ENCODE measurements at places on chromosomes 6 and 20. TPM values are rescaled to one million over a fixed set of nuclear protein-coding genes. Genes with fewer than 3 reads are reported as not detected.

- H3K36me3 ChIP-seq = peaks cover 3% of the 10 kb centered on the region
- no peak for DNase-seq
- peaks cover 34% of the 10 kb centered on the region for H3K4me1 ChIP-seq
- H3K27me3 ChIP-seq = no peaks in the 10 kb centered on the region
Measured at GRCh38 chr20:51732096-51732791, 35.9 kb downstream of the ATP9A start.

GRCh38 chr6:136059308-136059707 lies 190.8 kb downstream of the MTFR2 start:
- peaks cover 3% of the 10 kb centered on the region for H3K4me1 ChIP-seq
- peak; percentile 51 for DNase-seq
- H3K4me3 ChIP-seq = no peak overlapping the region
- H3K27ac ChIP-seq = no peak overlapping the region

DNA sequence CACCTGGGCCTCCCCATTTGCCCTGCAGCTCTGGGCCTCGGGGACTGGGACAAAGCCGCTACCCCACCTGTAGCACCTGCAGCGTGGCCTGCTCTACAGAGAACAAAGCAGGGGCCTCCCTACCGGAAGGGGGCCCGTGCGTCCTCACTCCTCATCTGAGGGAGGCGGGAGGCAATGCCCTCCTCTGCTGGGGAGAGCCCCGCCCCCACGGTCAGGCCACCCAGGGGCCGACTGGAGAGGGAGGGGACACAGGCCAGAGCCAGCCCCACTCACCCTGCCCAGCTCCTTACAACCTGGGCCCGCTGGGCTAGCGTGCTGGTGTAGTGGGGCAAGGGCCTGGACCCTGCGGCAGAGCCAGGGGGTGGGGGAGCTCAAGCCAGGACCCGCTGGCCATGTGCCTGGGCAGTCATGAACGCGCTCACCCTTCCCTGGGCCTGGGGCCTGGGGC lies 8.0 kb downstream of the LAMA5 start:
- peaks cover 85% of the 10 kb centered on the region for H3K36me3 ChIP-seq
- no peak for DNase-seq
- peak overlapping the region; percentile 57 for H3K27ac ChIP-seq

DNA sequence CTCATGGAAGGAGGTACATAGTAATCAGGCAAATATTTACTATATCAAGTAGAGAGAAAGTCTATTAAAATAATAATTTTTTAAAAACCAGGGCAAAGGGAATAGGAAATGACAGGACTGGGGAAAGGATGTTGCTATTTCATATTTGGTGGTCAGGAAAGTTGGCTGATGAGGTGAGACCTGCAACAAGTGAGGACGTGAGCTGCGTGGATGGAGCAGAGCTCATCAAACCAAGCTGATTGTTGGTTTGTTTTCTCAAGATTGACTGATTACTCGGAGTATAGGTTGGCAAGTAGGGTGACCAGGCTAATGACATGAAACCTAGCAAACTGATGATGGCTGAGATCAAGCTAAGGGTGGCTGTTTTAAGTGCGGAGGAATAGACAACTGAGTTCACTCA lies 6.0 kb downstream of the GJA1 start:
- H3K27me3 ChIP-seq = peaks cover 2% of the 10 kb centered on the region
- no peak for DNase-seq
- H3K36me3 ChIP-seq = no peaks in the 10 kb centered on the region

DNA sequence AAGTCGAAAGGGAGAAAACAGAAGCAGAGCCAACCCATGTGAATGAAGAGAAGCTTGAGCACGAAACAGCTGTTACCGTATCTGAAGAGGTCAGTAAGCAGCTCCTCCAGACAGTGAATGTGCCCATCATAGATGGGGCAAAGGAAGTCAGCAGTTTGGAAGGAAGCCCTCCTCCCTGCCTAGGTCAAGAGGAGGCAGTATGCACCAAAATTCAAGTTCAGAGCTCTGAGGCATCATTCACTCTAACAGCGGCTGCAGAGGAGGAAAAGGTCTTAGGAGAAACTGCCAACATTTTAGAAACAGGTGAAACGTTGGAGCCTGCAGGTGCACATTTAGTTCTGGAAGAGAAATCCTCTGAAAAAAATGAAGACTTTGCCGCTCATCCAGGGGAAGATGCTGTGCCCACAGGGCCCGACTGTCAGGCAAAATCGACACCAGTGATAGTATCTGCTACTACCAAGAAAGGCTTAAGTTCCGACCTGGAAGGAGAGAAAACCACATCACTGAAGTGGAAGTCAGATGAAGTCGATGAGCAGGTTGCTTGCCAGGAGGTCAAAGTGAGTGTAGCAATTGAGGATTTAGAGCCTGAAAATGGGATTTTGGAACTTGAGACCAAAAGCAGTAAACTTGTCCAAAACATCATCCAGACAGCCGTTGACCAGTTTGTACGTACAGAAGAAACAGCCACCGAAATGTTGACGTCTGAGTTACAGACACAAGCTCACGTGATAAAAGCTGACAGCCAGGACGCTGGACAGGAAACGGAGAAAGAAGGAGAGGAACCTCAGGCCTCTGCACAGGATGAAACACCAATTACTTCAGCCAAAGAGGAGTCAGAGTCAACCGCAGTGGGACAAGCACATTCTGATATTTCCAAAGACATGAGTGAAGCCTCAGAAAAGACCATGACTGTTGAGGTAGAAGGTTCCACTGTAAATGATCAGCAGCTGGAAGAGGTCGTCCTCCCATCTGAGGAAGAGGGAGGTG lies 38.7 kb downstream of the ZBTB2 start:
- no peaks in the 10 kb centered on the region for H3K27me3 ChIP-seq
- H3K27ac ChIP-seq = no peak overlapping the region
- H3K4me1 ChIP-seq = no peaks in the 10 kb centered on the region
- no peak overlapping the region for H3K4me3 ChIP-seq
- peaks cover 35% of the 10 kb centered on the region for H3K36me3 ChIP-seq
- no peak for DNase-seq

DNA sequence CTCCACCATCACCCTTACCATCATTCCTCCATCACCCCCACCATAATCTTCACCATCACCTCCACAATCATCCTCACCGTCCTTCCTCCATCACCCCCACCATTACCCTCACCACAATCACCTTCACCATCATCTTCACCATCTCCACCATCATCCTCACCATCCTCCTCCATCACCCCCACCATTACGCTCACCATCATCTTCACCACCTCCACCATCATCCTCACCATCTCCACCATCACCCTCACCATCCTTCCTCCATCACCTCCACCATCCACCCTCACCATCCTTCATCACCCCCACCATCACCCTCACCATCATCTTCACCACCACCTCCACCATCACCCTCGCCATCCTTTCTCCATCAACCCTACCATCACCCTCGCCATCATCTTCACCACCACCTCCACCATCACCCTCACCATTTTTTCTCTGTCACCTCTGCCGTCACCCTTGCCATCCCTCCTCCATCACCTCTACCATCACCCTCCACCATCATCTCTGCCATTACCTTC lies 33.1 kb upstream of the MPC1 start:
- no peak overlapping the region for H3K4me3 ChIP-seq
- no peak for DNase-seq

DNA sequence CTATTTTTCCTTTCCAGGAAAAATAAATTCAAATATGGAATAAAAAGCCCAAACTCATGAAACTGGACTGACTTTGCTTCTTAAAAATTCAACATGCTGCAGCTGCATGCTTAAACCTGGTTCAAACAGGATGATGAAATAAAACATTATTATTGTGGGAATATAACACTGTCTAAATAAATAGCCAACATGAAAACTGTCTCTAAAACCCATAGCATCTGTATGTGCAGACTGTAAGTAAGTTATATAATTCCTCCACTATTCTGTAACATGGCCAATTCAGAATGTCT lies 30.4 kb upstream of the AHI1 start:
- no peaks in the 10 kb centered on the region for H3K4me1 ChIP-seq
- DNase-seq = no peak
- no peak overlapping the region for H3K4me3 ChIP-seq
- H3K27ac ChIP-seq = no peak overlapping the region

RAB44 gene
- 0.06 TPM for total RNA-seq

DACT2 gene
- total RNA-seq = 5.7 TPM

ASIP gene
- 3.5 TPM for total RNA-seq

TAGAP gene
- 3.3 TPM for total RNA-seq

PKHD1 gene
- 0.11 TPM for total RNA-seq

Data from spinal cord (tissue), 10 donors.